Psoas muscle (tissue), 8 donors: ENCODE measurements at places on chromosomes 4 and X. TPM values are rescaled to one million over a fixed set of nuclear protein-coding genes. Genes with fewer than 3 reads are reported as not detected.

DNA sequence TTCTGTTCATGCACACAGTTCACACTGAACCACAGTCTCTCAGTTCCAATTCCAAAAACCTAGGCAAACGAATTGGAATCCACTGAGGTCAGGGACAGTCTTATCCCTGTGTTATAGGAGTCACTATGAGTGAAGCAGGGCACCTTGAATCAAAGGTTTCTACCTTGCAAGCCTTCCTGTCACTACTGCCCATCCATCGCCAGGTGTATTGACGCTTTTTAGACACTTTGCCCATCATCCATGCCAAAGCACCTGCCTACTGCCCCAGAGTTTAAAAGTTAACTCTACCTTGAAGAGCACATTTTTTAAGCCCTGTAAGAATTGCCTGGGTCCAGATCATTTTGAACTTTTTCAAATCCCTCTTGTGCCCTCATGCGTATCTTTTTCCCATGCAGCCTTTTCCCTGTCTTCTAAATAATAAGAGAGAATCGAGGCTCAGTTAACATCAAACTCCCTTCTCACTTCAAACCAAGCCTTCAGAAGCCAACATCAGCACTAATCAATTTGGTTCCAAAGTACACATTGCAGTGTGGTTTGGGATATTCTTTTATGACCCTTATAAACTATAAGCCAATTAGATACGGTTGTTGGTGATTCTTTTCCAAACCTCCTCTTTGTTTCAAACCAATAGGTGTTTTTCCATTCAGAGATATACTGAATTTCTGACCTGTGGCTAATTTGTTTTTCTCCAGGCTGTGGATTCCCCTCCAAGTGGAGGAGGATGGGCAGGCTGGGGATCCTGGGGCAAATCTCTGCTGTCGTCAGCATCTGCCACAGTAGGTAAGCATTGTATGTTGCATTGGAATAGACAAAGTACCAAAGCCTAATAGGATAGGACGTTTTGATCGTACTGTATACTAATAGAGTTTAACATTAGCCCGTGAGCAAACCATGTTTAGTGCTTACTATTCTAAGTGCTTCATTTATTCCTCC is 23.7 kb downstream of the FAM114A1 start:
- DNase-seq = no peak

DNA sequence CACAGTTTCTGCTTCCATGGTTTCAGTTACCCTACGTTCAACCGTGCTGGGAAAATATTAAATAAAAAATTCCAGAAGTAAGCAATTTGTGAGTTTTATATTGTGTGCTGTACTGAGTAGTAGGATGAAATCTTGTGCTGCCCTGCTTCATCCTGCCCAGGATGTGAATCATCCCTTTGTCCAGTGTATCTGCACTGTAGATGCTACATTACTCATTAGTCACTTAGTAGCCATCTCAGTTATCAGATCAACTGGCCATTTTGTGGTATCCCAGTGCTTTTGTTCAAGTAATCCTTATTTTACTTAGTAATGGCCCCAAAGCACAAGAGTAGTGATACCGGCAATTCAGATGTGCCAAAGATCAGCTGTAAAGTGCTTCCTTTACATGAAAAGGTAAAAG is 97.9 kb downstream of the COX18 start:
- no peak for DNase-seq

The ZNF81 gene
- 3.3 TPM for total RNA-seq

- no peak for DNase-seq
Measured at GRCh38 chrX:57121816-57122215, 468 bp upstream of the SPIN2B start.

GRCh38 chrX:47960406-47960805 is 43.4 kb downstream of the ZNF182 start:
- DNase-seq = no peak
